ENCODE measurements at places on chromosomes 4 and X.

DNA sequence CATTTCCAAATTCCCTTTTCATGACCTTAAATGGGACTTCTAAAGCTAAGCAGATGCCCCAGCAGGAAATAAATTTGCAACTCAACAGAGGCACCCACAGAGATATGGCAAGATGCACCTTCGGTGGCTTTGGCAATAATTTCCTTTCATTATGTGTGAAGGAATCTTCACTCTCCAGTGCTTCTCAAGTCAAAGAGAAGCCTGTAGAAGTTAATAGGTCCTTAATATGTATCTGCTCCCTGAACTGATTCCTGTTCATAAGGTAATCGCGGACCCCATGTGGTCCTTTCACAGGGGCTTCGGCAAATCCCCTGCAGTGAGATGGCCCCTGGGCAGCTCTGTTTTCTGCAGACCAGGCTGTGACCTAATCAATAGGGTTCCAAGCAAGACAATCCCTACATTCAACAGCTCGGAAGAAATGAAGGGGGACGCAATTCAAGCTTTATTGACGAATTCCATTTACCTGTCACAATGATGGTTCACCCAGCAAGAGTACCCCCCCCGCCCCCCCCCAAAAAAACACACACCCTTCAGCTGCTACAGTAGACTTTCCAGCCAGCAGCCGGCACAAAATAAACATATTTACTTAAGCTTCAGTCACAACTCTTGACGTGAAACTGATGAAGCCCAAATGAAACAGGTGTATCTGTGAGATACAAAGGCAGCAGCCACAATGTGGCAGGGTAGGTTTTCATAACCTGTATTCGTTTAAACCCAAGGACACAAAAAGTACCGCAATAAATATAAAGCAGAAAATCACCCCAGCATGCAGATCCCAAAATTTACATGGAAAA is 35.3 kb downstream of the FAT1 start:
- DNase-seq, result no peak

DNA sequence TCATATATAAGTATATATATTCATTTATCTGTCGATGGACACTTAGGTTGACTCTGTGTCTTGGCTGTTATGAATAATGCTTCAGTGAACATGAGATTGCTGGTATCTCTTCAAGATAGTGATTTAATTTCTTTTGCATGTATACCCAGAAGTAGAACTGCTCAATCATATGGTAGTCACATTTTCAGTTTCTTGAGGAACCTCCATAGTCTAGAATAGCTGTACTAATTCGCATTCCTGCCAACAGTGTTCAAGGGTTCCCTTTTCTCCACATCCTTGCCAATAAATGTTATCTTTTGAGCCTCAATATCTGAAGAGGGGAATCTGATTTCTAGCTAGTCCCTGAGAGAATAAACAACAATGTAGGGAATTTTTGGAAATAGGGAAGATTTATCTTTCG is 32.4 kb upstream of the CCNG2 start:
- DNase-seq, result no peak

DNA sequence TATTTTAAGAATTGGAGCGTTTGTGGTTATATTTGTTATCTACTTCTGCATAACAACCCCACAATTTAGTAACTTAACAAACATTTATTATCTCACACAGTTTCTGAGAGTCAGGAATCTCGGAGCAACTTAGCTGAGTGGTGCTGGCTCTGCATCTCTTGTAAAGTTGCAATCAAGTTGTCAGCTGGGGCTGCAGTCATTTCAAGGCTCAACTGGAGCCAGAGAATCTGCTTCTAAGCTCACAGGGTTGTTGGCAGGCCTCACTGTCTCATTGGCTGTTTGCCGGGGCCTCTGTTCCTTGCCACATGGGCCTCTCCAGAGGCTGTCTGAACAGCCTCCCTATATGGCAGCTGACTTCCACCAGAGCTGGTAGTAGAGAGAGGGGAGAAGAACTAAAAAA is 281.2 kb upstream of the GNPDA2 start:
- no peak for DNase-seq

DNA sequence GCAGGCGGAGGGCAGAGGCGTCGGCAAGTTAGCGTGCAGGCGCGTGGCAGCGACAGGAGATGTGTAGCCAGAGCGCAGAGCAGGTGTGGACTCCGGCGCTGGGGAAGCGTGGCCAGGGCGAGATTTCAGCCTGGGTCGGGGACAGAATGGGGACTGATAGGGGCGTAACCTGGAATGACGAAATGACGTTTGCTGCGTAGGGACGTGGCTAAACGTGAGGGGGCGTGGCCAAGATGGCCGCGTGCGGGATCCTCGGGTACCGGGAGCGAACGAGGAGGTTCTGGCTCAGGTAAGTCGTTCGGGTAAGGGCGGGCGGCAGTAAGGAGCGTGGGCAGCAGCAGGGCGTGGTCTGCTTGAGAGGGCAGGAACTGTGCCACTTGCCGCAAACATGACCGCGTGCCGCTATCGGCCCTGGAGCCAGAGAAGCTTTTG is 10.9 kb upstream of the CLTRN start:
- DNase-seq, result peak; percentile 60
